ENCODE measurements at places on chromosomes 11 and 22. TPM values are rescaled to one million over a fixed set of nuclear protein-coding genes. Genes with fewer than 3 reads are reported as not detected.

GRCh38 chr11:84398017-84398626 is 1112.0 kb upstream of the CCDC90B start:
- DNase-seq, result no peak

GRCh38 chr11:108495326-108495725 is 2.9 kb downstream of the POGLUT3 start:
- no peak for DNase-seq

DNA sequence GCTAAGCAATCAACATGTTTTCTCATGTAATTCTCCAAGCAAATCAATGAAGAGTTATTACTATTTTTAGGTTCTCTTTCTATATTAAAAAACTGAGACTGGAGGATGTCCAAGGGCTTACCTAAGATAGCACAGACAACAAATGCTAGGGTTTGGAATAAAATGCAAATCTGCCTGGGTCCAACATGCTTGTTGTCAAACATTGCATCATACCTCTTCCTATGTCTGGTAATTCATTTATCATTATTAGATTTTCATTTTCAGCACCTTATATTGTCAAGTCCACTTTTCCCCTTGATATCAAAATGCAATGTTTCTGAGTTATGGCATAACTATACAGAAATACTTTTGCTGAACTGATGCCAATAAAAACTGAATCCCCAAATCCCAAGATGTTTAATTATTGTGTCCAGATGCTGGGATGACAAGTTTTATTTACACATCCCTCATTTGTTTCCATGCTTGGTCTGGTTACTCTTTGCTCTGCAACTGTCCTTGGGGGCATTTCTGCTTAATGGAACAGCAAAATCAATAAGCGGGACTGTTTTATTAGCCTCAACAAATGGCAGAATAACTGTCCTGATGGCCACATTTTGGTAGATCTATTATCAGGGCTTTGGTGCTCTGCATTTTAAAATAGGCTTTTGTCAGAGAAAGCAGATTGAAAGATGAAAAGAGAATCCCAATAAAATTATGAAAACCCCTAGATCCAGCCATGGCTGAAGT is 86.0 kb downstream of the C11orf87 start:
- no peak for DNase-seq

GRCh38 chr11:27696115-27696514 is 4.1 kb downstream of the BDNF start:
- DNase-seq, result no peak

- no peak for DNase-seq
Measured at GRCh38 chr11:76265771-76266241, 59.5 kb upstream of the WNT11 start.

DNA sequence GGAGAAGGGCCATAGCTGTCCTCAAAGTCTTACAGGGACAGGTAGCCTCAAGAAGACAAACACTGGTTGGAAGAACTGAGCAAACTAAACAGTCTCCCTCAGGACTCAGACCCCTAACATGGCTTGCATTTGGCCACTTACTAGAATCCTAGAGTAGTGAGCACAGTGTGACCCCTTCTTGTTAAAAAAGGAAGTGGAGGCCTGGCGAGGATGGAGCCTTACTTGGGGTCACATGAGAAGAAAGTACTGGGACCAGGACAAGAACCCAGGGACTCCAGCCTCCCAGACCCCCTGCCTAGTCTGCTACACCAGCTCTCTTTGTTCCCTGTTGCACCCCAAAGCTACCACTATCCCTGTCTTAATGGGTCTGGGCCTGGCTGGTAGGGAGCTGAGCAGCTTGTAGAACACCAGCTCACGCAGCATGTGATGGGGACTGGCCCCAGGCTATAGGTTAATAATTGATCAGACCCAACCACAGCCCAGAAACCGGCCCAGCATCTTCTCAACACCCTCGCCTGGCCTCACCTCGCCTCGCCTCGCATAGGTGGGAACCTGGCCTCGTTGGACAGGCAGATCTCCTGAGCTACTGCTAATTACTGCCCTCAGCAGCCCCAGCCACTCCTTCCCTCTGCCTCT is 17.6 kb downstream of the DGAT2 start:
- DNase-seq, result no peak

GRCh38 chr11:16833026-16833425 is 94.6 kb downstream of the C11orf58 start:
- DNase-seq, result no peak

DNA sequence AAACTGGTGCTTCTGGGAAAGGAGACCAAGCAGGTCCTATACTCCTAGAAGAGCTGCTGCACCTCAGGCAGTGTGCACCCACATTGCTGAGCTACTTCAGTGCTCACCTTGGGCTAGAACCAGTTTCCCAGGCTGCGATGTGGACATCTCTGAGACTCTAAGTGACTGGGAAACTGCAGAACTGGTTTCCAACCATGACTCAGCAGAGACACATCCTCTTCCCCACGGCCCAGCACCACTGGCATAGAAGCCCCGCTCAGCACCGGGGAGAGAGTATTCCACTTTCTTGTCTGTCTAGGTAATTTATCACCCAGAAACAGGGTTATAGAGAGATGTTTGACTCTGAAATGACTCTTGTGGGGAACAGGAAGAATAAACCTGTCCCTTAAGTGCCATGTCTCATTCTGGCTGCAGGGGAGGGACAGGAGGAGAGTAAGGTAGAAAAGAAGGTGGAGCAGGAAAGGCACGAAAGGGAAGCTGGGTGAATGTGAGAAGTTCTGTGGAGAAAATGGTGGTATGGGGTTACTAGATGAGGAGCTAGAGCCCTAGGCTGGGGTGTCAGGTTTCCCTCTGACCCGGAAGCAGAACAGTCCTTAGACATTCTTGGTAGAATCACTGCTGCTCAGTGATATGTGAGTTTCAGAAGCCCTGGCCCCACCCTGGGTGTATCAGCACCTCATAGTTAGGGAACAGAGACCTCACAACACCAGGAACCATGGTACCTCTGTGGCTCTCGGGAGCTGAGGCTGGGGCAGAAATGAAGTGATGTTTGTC is 340.4 kb upstream of the NCAM1 start:
- DNase-seq, result no peak

DNA sequence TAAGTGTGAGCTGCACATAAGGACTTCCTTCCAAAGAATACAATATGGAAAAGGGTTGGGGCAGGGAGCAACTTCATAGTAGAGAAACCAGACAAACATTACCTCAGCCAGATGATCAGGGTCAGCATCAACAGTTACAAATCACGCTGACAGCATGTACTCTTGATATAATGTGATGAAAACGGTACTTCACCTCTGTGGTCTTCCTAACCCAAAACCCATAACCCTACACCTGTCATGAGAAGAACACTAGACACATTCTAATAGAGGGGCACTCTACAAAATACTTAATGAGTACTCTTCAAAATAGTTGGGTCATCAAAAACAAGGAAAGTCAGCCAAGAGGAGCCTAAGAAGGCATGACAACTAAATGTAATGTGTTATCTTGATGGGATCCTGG is 43.9 kb downstream of the RRAS2 start:
- no peak for DNase-seq

- no peak for DNase-seq
Measured at GRCh38 chr11:62925308-62925707, 4.1 kb upstream of the CHRM1 start.

DNA sequence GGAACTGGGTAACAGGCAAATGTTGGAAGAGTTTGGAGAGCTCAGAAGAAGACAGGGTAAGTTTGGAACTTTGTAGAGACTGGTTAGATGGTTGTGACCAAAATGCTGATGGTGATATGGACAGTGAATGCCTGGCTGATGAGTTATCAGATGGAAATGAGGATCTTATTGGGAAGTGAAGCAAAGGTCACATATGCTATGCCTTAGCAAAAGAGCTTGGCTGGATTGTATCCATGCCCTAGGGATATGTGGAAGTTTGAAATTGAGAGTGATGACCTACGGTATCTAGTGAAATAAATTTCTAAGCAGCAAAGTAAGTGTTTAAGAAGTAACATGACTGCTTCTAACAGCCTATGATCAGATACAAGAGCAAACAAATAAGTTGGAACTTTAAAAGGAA is 17.8 kb downstream of the BBOX1 start:
- DNase-seq, result no peak

DNA sequence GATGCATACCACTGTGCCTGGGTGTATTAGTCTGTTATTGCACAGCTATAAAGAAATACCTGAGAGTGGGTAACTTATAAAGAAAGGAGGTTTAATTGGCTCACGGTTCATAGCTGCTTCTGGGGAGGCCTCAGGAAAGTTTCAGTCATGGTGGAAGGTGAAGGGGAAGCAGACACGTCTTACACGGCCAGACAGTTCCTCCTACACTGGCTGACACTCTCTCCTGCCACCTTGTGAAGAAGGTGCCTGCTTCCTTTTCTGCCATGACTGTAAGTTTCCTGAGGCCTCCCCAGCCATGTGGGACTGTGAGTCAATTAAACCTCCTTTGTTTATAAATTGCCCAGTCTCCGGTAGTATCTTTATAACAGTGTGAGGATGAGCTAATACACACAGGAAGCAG is 33.6 kb upstream of the CD81 start:
- DNase-seq, result no peak

DNA sequence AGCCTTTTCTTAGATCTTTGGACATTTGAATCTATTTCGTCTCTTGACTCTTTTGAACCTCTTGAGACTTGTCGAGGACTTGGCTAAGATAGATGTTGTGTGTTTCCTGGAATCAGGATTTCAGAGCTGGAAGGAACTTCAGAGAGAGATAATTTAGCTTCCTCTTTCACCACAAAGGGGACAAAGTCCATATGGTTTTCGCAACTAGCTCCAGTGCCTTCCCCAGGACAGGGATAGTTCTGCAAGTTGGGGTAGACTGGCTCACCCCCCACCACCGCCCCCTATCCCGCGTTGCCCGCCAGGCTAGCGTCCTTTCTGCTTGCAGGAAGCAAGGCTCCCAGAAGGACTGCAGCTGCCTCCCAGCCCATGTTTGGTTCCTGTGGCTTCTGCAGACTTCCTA is 75.7 kb upstream of the MYO18B start:
- DNase-seq, result no peak

DNA sequence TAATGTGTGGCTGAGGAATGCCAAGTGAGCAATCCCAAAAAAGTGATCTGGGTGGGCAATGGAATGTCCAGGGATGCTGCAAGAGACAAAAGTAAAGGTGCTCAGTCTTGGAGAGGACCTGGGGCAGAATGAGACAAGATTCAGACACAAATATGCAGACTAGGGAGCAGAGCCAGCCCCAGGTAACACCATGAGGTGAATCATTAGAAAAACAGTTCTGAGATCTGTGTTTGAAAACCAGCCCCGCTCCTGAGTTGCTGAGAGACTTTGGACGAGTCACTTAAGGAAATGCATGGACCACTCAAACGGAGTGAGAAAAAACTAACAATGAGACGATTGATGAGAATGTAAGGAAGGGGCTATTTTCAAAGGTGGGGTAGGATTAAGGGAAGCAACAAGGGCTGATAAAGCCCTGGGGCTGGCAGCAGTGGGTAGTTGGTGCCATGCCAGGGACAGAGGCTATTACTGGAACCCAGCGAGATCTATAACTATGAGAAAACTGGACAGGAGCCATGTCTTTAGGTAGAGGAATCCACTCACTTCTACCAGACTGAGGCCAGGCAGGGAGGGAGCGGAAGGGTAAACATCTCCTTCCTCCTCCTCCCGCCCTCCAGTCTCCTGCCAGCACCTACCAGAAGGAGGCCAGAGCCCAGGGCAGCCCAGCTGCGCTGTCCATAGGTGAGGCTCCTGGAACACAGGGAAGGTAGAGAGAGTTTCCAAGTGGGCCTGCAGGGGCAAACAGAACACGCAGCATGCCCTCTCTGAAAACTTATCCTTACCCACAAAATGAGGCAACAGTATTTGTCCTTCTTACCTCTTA is 130.4 kb upstream of the TEAD1 start:
- DNase-seq, result no peak

DNA sequence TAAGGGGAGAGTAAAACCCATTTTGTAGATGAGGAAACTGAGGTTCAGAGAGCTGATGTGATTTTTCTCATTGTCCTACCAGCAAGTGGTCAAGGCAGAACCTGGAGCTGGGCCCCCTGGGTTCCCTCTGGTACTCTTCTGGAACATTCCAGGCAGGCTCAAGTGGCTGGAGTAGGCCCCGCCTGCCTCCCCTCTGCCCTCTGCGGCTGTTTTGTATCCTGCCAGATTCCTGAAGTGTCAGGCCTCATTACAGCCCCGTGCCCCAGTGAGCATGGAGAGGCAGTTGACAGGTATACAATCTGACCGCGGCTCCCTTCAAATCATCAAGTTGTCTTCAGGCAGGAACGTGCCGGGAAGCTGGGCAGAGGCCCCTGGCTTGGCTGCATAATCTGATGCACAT is 94.6 kb upstream of the CD82 start:
- no peak for DNase-seq

DNA sequence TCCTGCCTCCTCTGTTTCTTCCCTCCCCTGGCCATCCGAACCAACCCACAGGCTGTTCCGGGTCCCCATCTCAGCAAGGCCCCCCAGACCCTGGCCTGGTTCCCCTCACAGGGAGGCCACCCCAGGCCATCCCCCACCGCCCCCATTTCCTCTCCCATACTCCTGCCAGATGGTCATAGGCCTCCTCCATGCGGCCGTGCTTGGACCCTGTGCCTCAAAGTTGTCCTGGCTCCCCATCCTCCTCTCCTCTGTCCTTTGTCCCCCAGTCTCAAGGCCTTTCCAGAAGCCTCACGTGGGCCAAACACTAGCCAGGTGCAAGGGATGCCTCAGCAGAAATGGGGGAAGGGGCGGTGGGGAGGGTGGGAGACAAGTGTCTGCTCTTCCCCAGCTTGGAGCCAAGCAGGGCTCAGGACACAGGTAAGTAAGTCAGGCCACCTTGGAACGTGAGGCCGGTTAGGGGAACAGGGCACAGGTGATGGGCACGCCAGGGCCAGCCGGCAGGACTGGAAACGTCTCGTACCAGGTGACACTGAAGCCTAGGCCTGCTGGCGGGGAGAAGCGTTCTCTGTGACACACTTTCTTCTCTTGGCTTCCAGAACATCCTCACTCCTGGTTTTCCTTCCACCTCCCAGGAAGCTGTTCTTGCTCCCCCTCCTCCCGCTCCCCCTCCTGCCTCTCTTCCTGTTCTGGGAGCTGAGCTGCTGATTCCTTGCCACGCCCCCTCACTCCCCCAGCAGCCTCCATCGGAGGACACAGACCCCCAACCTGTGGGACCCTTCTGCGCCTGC is 31.5 kb upstream of the SLC22A12 start:
- DNase-seq, result no peak

- DNase-seq, result no peak
Measured at GRCh38 chr11:44029507-44029845, 18.3 kb upstream of the ACCSL start.

- DNase-seq, result no peak
Measured at GRCh38 chr11:12802418-12803085, 128.3 kb downstream of the TEAD1 start.

- DNase-seq, result no peak
Measured at GRCh38 chr11:103652013-103652412, 384.4 kb upstream of the DDI1 start.

GRCh38 chr11:16512899-16513241 is 156.5 kb upstream of the SOX6 start:
- DNase-seq, result no peak

Gene DUSP18
- total RNA-seq, result 7.8 TPM

Gene EIF1AD
- total RNA-seq, result 76.9 TPM

Gene FGF3
- total RNA-seq, result not detected

Gene RAB38
- 1.9 TPM for total RNA-seq

Gene C1QTNF5
- total RNA-seq, result not detected

Gene PKNOX2
- not detected for total RNA-seq

Gene WBP2NL
- total RNA-seq, result 0.30 TPM

Gene PGGHG
- 76.3 TPM for total RNA-seq

Gene GPHA2
- not detected for total RNA-seq

Gene CNIH2
- total RNA-seq, result 1.8 TPM
